ENCODE measurements at places on chromosomes 13 and 19.

- DNase-seq = no peak
Observed at GRCh38 chr19:55802281-55802680, 29.5 kb downstream of the NLRP11 start.

- no peak for DNase-seq
Observed at GRCh38 chr13:20610006-20610405, 43.0 kb downstream of the IFT88 start.

- no peak for DNase-seq
Observed at GRCh38 chr13:110334256-110334655, 27.2 kb downstream of the COL4A2 start.

GRCh38 chr13:39401046-39401705 is 201.8 kb downstream of the LHFPL6 start:
- DNase-seq = no peak

DNA sequence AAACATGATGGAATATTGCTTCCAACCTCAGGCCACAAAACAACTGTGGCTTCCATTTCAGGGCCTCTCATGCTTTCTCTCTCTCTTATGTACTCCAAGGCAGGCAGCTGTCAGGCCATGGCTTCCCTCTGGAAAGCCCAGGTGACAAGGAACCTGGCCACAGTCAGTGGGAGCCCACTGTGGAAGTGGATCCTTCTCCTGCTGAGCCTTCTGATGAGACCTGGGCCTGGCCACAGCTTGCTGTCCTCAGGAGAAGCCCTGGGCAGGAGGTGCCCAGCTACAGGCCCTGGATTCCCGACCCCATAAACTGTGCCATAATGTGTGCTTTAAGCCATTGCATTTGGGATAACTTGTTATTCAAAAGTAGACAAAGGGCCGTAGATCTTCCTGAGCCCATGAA is 71.2 kb downstream of the SPACA7 start:
- DNase-seq = no peak

DNA sequence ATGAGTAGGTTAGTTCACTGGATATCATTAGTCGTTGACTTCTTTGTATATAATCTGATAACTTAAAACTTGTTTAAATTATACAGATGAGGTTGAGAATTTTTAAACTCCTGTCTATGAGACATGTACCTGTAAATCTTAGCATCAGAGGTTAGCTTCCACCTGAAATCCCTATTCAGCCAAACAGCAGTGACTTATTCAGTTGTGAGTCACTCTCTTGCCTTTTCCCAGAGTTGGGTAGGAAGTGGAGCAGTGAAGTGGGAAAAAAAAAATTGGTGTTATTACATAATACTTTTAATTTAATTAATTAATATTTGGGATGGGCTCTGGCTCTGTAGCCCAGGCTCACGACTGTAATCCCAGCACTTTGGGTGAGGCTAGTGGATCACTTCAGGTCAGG is 32.9 kb downstream of the ZNF701 start:
- DNase-seq = no peak

DNA sequence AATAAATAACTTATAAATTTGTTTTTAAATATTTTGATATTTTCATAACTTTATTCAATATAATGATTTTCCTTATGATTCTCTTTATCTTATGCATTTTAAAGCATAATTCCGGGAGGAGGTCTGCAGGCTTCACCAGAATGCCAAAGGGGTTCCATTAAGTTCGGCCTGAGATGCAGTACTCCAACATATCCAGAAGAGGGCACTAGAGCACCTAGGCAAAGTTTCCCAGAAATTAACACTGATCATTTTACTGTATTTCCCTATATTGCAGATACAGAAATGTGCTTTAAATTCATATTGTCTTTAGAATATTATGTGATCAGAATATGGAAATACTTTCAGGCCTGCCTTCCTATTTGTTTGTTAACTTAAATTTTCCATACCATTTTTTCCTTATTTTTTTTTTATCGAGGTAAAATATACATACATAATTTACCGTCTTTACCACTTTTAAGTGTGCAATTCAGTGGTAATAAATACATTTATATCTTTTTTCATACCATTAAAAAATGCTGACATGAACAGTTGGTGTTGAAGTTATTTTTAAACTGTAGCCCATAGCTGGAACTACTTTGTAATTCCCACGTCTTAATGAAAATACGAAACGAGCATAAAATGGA is 58.9 kb upstream of the TM9SF2 start:
- peak; percentile 69 for DNase-seq

DNA sequence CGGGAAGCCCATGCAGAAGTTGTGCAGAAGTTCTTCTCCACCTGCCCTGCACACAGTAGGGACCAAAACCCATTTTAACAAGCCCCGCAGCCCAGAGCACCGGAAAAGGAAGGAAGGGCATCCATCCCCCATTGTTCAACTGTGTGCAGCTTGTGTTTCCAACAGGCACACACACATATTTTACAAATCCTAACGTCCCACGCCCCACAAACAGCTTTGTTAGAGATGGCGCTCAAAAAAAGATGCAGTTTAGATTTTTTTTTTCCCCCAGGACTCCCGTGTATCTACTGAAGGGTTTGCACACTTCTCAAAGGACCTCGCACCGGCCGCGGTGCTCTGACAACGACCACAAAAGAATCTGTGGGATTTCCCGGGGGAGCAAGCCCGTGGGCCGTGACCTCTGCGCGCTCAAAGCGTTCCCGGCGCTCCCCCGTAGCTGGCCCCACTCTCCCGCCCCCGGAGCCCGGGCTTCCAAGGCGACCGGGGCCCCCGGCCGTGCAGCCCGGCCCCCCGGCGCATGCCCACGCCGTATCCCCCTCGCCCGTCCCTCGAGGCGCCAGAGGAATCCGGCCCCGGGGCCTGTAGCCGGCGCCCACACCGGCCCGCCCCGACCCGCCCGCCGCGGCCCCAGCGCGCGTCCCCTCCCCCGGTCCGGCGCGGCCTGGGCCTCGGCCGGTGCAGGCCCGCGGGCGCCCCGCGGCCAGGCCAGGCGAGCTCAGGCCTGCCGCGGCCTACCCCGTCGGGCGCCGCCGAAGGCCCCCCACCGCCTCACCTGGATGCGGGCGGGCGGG is 523 bp downstream of the ELAVL1 start:
- peak; percentile 31 for DNase-seq

DNA sequence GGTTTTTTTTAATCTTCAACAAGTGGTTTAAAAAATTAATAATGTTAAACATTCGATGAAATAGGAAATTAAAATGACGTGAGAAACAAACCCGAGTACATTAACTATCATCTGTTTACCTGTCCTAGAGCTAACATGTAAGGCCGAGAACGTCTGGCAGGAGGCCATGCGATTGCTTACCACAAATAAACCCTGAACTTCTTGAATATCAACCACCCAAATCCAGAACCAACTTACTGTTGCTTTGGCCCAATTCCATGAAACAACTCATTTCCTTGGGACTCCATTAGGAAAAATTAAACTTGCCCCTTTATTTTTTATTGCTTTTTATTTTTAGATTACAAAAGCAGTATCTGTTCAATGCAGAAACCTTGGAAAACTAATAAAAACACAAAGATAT is 228.9 kb upstream of the IRS2 start:
- no peak for DNase-seq

DNA sequence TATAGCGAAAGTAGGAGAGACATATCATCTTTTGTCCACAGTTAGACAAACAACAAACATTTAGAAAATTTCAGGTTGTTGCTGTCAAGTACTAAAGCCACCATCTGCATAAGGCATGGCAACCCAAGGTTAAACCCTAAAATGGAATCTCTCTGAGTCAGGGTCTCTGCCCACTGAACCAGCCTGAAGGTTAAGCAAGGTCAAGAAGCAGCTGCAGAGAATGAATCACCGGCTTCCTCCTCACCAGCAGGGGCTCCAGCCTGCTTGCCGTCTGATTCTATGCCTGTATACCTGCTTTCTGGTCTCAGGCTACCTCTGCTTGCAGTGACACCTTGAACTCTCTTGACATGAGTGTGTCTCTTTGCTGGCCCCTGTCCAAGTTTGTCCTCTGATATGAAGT is 726.2 kb upstream of the SGCG start:
- no peak for DNase-seq

GRCh38 chr13:31818236-31818635 is 78.9 kb downstream of the RXFP2 start:
- no peak for DNase-seq

GRCh38 chr13:108933061-108933460 is 303.6 kb downstream of the MYO16 start:
- no peak for DNase-seq
